CD4-positive, alpha-beta T cell treated with Interleukin-15 for 1 hour (primary cell): ENCODE measurements at places on chromosomes 6 and 20.

DNA sequence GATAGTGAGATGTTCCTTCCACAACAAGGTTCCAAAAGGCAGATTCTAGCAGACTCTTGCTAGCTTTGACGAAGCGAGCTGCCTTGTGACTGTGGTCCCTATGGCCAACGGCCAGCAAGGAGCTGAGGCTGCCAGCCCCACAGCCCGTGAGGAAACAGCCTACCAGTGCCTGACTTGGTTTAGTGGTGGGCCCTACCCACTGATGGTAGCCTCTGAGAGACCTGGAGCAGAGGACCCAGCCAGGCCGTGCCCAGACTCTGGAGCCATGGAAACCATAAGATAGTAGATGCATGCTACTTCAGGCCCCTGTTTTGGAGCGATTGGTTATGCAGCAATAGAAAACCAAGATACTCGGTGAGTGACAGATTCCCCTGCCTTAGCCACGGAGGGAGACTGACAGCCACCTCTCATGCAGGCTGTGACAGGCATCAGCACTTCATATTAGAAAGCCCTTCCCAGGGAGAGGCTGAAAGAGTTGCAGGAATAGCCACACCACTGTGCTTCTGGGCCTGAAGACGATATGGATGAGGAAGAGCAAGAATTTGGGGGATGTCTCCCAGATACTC is 19.2 kb downstream of the PSMG4 start:
- no peak for DNase-seq

DNA sequence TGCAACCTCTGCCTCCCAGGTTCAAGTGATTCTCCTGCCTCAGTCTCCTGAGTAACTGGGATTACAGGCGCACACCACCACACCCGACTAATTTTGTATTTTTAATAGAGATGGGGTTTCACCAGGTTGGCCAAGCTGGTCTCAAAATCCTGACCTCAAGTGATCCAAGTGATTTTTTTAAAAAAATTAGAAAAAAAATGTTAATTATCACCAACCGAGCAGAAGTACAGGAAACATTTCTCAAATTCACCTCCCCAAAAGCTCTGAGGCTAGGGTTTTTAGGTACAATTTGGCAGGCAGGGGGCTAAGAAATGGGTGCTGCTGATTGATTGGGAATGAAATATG is 14.9 kb upstream of the SLC22A16 start:
- no peak for DNase-seq

- DNase-seq = no peak
These were observed 50.7 kb upstream of the MAPK13 start for GRCh38 chr6:36079601-36080000.

DNA sequence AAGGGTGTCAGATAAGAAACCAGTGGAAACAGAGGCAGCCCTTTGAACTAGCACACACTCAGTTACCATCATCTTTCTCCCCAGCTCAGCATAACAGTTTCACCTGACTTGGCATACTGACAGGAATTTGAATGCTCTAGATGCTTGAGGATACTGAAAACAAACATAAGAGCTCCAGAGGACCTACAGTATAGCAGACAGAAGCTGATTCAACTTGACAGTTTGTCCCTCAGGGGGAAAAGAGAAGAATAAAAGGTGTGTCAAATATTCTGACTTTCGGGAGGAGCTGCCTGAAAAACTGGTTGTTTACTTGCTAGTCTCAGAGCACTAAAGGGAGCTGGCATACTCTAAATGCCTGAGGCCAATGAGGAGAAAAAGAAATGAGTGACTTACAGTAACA is 35.1 kb downstream of the EYS start:
- no peak for DNase-seq

GRCh38 chr20:58224097-58224496 is 4.4 kb downstream of the ANKRD60 start:
- no peak for DNase-seq

GRCh38 chr20:17304774-17305173 is 77.9 kb downstream of the PCSK2 start:
- no peak for DNase-seq

DNA sequence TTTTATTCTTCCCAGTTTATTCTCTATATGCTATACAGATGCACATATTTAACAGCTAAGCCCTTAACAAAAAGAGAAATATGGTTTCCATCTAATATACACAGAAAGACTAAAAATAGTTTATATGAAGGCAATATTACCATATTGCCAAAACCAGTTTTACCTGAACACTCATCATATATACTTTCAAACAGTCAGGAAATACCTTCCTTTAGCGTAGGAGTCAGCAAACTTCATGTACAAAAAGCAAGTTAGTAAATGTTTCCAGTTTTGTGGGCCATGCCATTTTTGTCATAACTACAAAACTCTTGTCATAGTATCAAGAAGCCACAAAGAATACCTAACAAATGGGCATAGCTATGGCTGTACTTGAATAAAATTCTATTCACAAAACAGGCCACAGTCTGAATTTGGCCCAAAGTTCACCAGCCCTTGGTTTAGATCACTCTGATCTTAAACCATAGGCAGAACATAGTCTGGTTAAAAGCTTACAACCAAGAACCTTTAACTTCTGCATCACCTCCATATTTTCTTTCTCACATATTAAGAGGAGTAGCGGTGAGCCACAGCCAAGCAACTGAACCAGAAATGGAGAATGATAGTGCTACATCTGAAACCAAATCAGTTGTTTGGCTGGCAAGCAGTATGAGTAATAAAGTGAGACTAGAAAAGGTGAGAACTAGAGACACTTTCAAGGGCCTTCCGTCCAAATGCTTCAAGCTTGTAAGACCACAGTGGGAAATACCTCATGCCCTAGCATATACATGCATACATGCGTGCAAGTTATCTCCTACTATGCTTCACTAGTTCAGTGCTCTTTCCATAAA is 116.6 kb downstream of the PTPRK start:
- no peak for DNase-seq

DNA sequence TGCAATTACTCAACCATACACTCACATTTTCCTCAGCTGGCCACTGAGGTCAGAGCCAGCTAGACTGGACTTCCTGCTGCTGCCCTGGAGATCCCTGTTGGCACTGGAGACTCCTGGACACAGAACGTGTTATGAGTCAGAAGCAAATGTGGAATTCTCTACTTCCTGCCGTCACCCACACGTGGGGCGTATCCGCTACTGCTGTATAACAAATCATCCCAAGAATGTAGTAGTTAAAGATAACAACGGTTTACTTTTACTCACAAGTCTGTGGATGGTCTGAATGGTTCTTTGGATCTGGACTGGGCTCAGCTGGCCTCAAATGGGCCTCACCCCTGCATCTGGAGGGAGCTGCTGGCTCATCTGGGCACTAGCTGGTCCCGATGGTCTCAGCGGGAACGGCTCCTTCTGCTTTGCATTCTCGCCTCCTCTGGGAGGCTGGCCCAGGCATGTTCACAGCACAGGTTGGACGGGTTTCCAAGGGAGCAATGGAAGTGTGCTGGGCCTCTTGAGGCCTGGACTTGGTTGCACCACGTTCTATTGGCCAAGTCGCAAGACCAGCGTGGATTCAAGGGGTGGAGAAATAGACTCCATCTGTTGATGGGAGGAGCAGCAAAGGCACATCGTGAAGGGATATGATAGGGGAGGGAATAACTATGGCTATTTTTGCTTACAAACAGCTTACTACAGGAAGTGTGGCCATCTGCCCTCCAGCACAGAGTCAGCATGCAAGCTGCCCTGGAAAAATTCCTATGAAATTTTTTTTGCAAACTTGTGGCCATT is 118.5 kb downstream of the SNX5 start:
- no peak for DNase-seq

GRCh38 chr6:42960243-42961019 is at the start of gene GNMT:
Gene GNMT, plus strand, starts transcription at chr6:42960754. Its CDS starts 14 bp downstream, at chr6:42960768.
- DNase-seq = no peak

DNA sequence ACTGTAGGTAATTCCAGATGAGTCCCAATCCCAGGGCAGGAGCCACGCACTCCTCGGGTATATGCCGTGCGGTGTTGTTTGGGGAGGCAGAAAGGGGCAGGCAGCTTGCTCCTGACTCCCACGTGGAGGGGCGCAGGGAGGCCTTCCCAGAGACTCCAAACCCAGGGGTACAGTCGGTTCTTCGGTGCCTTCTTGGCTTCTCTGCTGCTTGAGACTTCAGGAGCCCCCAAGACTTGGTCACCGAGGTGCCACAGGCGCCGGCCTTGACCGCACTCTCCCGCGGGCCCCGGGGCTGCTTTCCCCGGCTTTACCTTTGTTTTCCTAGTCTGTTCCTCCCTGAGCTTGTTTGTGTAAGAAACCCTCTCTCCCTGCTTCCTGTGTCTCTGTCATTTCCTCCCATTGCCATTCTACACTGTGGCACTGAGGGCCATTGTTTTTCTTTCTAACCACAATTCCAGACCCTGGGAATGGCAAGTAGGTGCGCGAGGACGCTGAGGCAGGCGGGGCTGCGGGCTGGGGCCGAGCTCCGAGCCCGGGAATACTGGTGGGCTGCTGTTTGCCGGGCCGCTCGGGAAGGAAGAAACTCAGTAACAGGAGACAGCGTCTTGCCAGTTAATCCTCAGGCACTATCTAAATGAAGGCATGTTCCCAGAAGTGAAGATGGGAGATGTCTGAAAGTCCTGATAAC is 215.6 kb upstream of the HEY2 start:
- DNase-seq = no peak

DNA sequence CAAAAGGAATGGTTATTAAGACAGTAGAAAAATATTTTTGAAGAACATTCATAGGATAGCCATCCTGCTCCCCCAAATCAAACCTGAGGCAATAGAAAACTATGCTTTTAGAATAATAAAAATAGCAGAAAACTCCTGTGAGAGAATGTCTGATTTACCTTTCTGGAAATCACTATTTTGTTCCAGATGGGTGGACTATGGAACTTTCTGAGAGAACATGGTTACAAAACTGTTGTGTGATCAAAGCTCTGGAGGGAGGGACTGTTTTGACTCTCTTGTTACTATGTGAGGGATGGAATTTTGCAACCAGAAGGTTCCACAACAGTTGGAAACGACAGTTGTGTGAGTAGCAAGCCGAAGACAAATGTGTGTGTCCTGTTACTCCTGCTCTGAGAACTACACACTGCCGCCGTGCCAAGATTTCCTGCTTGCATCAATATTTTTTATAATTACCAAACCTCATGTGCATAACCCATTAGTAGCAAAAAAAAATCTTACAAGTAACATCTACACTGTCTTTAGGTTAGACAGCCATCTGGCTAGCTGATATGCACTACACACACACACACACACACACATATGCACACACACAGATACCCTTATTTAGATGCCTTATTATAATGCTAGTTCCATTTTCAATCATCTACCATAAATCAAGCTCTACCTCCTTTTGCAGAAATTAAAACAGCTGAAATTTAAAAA is 11.0 kb upstream of the HIVEP1 start:
- DNase-seq = no peak

- DNase-seq = no peak
These were observed 955.6 kb downstream of the TBC1D32 start for GRCh38 chr6:120378582-120379220.

GRCh38 chr20:63536997-63537524 is at the start of gene PTK6:
Gene PTK6, minus strand, starts transcription at chr20:63537376. Its CDS starts 62 bp downstream, at chr20:63537314.
- peak; percentile 61 for DNase-seq

DNA sequence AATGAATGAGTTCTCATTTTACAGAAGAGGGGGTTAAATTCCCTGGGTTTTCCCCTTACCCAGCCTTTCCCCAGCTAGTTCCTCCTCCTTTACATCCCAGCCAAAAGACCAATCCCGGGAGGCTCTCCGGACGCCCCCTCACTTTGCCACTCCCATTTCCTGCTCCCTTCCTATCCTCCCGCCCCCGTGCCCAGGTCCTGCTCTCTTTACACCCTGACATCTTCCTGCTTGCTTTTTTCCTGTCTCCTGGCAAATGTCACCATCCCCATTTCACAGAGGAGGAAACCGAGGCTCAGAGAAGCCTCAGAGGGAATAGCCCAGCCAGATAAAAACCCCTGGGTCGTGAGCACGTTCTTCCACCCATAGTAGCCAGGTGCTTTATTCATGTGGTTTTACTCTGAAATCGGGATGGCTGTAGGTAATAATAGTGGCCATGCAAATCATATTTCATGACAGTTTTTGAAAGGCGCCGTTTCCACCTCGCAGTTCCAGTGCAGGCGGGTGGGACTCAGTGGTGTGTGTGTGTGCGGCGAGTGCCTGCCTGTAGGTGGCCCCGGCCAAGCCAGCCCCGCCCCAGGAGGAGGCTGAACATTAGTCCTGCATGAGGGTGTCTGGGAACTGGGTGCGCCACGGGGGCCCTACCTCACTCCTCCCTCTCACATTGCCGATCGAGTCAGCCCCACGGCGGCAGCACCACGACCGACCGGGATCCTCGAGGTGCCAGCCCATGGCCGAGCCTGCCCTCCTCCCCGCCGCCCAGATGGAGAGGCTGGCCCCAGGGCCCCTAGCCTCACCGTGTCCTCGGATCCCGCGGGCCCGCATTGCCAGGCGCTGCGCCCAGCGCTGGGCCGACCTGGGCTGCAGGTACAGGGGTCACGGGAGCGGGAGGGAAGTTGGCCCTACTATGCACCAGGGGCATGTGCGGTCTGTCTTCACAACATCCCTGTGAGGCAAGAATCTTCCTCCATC is at the start of gene ARHGAP40:
TSS of gene ARHGAP40 (plus strand) at position 594 of the 969 bp plus-strand sequence.
- DNase-seq = no peak

GRCh38 chr20:61268024-61268423 is 16.0 kb downstream of the CDH4 start:
- DNase-seq = no peak

GRCh38 chr6:31776485-31776988 is 591 bp downstream of the VWA7 start:
- no peak for DNase-seq

- DNase-seq = no peak
These were observed 2.5 kb upstream of the TMEM14B start for GRCh38 chr6:10745116-10745515.

DNA sequence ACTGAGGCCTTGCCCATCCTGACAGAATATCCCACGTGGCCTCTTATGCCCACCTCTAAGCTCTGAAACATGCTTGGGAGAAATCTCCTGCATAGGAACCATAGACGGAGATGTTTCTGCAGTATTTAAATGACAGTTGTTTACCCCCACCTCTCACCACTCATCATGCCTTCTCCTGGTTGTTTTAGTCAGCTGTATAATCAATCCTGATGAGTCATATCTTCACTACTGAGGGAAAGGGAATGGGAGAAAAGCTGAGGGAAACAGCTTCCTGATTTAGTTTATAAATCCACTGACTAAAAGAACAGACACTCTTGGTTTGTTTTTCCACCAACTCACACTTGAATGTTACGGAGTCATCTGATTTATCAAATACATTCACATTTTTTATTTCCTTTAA is 113.2 kb upstream of the TENT5A start:
- no peak for DNase-seq

- DNase-seq = no peak
These were observed 74.1 kb upstream of the TCF21 start for GRCh38 chr6:133814797-133815196.

- DNase-seq = no peak
These were observed 51.7 kb upstream of the HINT3 start for GRCh38 chr6:125904871-125905270.

- DNase-seq = peak; percentile 24
These were observed 208.8 kb downstream of the ARHGAP18 start for GRCh38 chr6:129500958-129501739.

- no peak for DNase-seq
These were observed at the start of gene AKAP12 for GRCh38 chr6:151239603-151240035. Gene AKAP12, plus strand, starts transcription at chr6:151239967. Its CDS starts 596 bp downstream, at chr6:151240563.

DNA sequence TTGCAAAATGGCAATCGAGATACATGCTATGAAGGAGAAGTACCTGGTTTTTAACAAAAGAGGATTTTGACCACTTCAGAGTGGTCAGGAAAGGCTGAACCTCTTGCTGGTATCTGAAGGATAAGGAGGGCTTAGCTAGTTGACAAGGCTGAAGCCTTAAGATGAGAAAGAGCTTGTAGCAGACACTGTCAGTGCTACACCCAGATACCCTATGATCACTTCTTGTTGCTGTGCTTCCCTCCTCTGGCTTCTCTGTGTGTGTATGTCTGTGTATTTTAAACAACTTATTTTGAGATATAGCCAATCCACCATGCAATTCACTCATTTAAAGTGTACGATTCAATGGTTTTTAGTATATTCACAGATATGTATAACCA is 38.9 kb upstream of the TGM2 start:
- no peak for DNase-seq
